Femur (tissue), 1 donor: ENCODE measurements at places on chromosomes 1 and 21.

GRCh38 chr1:226351709-226352108, 42.7 kb upstream of the LIN9 start:
- no peak for DNase-seq

- no peak for DNase-seq
Observed at GRCh38 chr1:116921301-116921885, 11.7 kb downstream of the PTGFRN start.

GRCh38 chr1:76006234-76006633, 68.3 kb upstream of the ST6GALNAC3 start:
- no peak for DNase-seq

- DNase-seq = no peak
Observed at GRCh38 chr1:150127868-150128267, 21.8 kb upstream of the PLEKHO1 start.

GRCh38 chr1:88462488-88463261, 221.4 kb upstream of the PKN2 start:
- peak; percentile 30 for DNase-seq

GRCh38 chr1:154557939-154558719, at the start of gene UBE2Q1:
Gene UBE2Q1 (minus strand): TSS chr1:154558662. CDS start chr1:154558553, 109 bp downstream.
- peak; percentile 74 for DNase-seq
